RPMI8226 (cell line): ENCODE measurements at places on chromosomes 2 and 18.

- DNase-seq: no peak
These were observed 23.4 kb upstream of the TANK start for GRCh38 chr2:161136696-161137324.

- peak; percentile 67 for DNase-seq
These were observed 1.9 kb upstream of the STAT4 start for GRCh38 chr2:191152482-191153240.

DNA sequence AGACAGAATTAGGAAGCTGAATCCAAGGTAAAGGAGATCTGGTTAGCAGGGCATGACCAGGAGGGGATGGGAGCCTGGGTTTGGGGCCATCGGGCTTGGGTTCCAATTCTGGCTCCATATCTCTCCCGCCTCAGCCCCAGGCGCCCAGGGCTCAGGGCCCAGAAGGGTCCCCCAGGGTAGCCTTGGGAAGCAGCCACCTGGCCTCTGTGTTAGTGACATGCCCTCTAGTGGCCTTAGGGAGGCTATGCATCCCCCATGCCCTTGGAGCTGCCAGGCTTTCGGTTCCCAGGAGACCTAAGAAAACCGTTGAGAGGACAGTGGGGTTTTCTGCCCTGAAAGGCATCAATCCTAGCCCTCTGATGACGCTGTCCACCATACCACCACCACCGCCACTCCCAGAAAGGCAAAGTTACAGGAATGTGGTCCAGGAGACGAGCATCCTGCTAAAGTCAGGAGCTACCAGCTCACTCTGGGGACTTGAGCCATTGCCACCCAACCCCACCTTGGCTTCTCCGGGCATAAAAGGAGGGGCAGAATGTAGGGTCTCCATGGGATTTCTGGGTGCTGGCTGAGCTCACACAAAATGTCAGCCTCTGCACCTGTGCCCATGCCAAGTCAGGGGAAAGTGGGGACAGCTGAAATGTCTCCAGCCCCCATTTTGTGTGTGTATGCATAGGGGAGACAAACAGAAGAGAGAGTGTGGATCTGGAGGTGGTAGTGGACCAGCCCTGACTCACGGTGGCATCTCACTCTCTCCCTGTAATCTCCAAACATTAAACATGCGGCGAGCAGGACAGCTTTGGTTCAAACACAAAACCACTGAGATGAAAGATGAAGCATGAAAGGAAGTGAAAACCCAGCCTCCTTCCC is 56.5 kb downstream of the EMX1 start:
- peak; percentile 70 for DNase-seq

- no peak for DNase-seq
These were observed 91.8 kb downstream of the CABLES1 start for GRCh38 chr18:23226930-23227725.

- no peak for DNase-seq
These were observed 46.4 kb upstream of the ODC1 start for GRCh38 chr2:10494351-10495066.

DNA sequence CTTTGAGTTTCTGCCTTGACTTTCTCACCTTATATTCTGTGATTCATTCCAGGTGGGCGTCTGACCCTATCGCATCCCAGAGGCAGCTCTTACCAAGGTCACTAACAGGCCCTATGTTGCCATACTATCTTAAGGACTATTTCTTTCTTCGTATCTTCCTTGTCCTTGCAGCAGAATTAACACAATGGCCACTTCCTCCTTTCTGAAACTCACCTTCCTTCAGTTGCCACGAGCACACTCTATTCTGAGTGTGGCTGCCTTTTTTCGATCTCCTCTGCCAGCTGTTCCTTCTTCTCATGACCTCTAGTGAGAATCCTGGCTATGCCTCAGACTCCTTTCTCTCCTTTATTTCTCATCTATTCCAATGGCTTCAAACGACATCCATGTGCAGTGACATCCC is 160.4 kb upstream of the CCDC195 start:
- no peak for DNase-seq

DNA sequence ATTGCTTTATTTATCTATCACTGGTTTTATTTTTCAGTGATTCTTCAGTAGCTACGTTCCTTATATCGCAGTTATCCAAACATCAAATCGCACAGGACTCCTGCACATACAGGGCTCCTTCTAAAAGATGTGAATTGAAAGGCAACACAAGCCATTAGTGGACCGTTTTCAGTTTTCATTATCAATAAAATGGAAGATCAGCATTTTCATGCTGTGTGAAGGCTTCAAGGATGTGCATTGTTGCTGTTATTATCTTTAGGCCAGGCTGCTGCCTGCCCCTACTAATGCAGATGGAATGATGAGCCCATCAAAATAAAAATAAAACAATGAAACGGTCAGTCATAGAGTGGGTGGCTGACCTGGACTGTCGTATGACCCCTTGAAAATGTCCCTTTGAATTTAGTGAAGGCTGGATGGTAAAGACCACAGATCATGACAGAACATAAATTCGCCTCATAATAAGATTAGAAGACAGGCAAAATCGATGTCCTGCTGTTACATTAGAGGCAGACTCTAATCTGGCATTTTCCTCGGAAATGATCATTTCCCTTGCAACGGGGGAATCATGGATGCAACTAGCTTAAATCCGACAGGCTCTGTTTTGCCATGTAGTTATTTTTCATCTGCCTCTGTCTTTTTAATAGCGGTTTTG is 32.9 kb downstream of the ITGB6 start:
- no peak for DNase-seq

GRCh38 chr2:100041946-100042345 is 100.4 kb downstream of the AFF3 start:
- DNase-seq: no peak

GRCh38 chr2:16194530-16194929 is 254.2 kb downstream of the MYCN start:
- DNase-seq: no peak

DNA sequence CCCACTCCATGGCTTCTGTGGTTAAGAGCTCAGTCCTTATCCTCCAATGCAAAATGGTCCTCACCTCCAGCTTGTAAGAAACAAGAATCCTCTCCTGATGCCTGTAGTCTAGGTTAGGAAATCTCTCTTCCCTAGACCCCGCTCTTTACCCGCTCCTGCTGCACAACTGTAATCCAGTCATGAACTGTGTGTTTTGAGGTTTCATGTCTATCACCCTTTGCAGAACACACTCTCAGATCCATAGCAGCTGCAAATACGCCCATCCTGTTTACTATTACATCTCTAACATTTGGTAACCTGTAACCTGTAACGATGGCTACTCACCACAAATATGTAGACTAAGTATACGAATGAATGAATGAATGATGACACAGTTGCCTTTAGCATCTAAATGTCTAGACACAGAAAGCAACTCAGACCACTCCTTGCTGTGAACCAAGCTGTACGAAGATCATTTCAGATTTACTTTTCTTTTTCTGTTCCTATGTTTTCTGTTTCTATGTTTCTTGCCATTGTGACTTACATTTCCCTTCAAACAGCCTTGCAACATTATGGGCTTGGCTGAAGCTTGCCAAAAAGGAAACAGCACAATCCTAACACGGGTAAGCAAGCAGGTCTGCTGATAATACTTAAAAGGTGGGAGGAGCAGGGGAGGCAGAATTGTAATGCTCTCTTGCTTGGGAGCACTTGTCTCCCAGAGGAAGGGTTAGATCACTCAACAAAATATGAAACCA is 53.7 kb downstream of the EPHA4 start:
- DNase-seq: no peak

- no peak for DNase-seq
These were observed 195.0 kb downstream of the MYCN start for GRCh38 chr2:16135196-16135912.

DNA sequence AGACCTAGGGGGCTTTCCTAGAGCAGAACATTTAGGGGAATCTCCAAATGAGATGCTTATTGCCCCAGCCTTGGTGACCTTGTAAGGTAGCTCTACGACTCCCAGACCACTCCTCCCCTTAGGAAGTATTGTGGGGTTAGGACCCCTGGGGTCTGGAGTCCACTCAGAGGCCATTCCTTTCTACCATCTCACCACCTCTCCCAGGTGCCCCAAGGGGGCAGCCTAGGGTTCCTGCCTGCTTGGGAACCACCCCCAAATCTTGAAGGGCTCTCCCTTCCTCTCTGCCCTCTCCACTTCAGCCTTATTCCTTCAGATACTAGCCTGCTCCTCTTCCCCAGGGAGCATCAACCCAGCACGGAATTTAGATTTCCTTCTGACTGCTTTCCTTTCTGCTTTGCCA is 17.5 kb upstream of the EXOC6B start:
- no peak for DNase-seq

GRCh38 chr2:63041592-63041991 is 9.0 kb upstream of the OTX1 start:
- DNase-seq: no peak

DNA sequence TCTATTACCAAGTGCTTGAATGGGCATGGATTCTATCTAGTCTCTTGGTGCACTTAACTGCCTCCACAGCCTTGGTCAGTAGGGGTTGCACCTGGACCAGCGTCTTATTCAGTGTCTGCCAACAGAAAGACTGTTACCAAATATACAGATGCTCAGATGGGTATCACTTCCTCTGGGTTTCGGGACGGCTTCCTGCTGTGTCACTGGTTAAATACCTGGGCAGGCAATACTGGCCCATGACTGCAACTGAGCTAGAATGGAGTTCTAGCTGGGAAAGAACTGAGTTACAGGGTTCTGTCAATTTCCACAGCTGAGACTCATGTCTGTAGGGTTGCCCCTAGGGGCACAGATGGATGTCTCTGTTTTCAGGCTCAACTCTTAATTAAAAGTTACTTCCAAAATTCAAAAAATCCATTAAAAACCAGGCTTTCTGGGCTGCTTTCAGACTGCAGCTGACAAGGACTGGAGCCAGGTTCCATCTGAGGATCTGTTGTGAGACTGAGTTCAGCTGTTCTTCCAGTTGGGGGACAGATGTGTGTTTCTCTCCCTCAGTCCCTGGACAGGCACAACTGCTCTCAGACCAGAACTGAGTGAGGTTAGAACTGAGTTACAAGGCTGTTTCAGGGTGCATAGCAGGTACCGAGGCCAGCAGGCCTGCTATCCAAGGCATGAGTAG is 789.6 kb upstream of the SLC8A1 start:
- peak; percentile 31 for DNase-seq
